ENCODE measurements at places on chromosomes 2 and 18.

- no peak for DNase-seq
Measured at GRCh38 chr2:129112181-129112580, 793.5 kb upstream of the HS6ST1 start.

DNA sequence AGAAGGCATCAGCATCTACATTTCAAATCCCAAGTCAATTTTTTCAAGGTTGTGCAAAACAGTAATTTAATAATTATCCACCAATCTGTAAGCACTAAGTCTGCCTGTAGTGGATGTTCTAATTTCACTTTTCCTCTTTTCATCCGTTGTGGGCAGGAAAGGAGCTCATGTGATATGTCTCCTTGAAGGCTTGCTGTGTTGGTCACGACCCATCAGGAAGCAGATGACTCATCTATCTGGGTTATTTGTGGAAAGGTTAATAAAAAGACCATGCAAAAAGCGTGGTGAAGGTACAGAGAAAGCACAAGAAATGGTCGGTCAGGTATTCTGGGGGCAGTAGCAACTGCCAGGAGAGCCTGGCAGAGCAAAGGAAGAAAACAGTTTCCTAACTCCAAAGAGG, 476.7 kb upstream of the RAB6C start:
- DNase-seq = peak; percentile 42

DNA sequence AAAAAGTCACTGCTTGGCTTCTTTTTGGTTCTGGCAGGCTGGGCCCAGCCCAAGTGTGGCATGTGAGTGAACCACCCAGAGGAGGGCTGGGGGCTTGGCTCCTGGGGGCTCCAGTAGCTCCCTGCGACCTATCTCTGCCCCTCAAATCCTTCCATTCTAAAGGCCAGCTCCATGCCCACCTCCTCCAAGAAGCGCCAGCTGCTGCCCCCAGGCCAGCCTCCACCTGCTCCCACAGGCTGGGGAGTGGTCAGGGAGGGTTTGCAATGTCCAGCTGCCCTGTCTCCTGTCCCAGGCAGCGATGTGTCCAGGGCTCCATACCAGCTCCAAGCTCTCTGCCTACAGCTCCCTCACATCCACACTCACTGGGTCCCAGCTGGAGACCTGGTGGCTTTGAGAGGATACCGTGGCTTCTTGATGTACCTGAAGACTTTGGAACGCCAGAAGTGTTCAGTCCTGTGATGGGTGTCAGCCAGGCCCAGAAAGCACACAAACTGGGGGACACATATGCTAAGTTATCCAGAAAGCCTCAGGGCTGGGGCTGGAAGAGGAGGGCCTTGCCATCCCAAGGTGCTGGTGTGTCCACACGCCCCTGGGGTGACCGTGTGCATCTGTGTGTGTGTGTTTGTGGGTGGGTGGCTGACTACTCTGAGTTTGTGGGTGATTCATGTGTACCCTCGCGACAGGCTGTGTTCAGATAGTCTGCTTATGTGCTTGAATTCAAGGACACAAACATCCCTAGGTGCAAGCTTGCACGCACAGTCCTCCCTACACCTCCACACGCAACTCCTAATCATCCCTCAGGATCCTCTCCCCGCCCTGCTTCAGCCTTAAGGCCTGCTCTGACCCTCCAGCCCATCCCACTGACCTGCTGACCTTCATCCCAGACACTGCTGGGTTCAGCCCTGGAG, 33.4 kb downstream of the ZFP36L2 start:
- DNase-seq = no peak

GRCh38 chr18:78770139-78770822, 209.3 kb upstream of the SALL3 start:
- DNase-seq = no peak

DNA sequence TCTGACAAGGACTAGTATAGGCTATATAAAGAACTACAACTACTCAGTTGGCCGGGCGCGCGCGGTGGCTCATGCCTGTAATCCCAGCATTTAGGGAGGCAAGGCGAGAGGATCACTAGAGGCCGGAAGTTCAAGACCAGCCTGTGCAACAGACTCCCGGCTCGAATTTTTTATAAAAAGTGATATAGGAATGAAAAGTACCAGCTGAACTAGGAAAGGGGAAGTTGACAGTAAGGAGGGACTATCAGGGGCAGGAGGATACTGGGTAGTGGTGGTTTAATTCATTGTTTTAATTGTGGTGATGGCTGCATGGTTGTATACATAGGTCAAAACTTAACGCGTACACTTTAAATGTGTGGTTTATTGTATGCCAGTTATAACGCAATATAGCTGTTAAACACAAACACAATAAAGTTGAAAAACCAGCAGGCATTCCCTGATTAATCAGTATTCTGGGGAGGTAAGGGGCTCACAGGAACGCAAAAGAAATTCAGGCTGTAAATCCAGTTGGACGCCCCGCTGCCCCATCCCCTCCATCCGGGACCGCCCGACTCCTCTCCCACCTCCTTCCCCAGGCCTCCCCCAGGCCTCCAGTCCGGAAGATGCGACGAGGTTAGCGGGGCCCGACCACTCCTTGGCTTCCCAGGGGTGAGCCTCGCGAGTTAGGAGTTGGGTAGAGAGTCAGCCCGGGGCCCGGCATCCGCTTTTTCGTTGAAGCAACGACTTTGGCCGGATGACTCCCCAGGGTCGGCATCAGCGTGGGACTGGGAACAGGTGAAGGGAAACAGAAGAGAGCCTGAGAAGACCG, 746 bp upstream of the POLR1B start:
- DNase-seq = peak; percentile 70

DNA sequence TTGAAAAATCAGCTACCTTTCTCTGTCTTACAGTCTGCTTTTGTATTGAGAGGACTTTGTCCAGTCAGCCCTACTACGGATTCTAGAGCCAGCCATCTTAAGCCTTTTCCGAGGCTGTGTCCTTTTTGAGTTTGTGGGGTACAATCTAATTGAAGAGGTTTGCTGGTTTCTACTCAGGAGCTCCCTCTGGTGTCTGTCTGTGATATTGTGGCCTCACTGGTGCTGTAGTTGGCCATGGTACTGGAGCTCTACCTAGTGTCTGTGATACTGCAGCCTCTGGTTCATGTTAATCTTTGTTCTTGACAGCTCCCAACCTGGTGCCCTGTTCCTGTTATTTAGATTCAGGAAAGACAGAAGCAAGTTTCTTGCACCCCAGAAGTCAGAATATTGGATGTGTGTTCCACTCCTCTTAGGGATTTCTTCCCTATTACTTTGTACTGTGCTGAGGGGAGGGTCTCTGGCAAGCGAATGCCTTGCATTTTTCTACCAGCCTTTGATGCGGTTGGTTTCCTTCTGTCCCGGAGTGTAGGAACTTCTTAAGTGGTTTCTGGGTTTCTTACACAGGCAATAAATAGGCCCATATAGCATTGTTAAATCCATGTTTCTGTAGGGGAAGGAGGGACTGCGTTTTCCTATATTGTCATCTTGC, 78.5 kb downstream of the ACSL3 start:
- peak; percentile 71 for DNase-seq

DNA sequence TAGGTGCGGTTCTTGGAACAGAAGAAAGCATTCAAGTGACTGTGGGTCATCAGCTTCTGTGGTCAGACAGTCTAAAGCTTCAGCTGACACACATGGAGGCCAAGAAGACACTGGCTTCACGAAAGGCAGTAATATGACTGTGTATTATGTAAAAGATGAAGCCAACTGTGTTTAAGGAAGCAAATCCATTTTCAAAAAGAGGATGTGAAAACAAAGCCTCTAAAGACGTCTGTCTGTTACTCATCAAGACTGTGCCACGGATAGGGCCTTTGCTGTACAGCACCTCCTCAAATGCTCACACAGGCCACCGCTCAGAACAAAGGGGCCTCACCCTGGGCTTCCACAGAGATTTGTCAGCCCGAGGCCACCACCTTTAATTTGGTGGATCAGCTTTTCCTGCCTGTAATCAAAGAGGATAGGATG, 21.1 kb upstream of the TMEM163 start:
- no peak for DNase-seq

DNA sequence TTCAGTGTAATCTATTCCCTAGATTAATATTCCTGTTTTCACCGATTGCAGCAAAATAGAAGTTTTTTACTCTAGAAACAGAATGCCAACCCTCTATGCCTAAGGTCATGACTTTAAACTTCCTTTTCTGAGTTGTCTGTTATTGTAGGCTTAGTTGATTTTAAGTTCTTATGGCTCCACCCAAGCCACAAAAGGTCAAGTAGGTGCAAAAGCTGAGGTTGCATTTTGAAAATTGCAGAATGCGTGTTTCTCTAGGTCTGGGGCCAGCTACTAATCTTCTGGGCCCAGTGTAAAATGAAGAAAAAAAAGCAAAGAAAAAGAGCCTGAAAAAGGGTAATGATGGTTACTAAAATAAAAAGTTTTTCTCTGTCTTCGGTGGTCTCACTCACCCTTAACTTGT, 635.7 kb upstream of the FAM98A start:
- no peak for DNase-seq

GRCh38 chr2:119943058-119943457, 69.8 kb upstream of the EPB41L5 start:
- no peak for DNase-seq

DNA sequence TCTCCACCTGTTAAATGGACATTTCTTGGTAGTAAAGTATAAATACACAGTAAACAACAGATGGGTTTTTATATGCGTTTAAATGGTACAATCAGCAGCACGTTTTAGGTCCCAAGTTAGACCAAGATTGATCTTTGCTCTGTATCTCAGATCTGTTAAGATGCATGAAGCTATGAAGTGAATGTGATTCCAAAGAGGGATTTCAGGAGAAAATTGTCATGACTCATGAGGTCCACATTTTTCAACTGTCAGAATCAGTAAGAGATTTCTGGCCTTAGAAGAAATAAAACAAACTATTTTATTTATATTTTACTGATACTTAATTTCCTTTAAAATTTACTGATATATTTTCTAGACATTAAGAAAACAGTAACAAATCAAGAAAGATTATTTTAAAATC, 142.7 kb downstream of the EML6 start:
- peak; percentile 10 for DNase-seq

DNA sequence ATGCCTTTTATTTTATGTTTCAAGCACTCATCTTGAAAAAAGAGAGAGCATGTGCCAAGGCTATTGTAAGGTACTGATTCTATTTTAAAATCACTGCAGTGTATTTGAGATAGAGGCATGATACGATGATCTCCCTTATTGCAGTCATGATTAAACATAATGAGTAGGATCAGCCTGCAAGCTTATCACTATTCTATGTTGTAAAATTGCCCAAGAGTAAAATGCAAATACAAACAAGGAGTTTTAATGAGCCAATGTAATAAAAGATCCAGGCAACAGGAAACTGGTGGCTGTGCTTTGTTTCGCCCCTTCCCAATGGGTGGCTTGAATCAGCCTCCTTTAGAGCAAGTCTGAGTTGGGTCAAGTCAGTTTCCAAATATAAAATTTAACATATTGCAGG, 116.4 kb upstream of the RBMS1 start:
- no peak for DNase-seq

GRCh38 chr2:140504601-140505000, 1626.2 kb downstream of the LRP1B start:
- peak; percentile 50 for DNase-seq

- no peak for DNase-seq
Measured at GRCh38 chr18:42268798-42269197, 313.8 kb downstream of the PIK3C3 start.

- no peak for DNase-seq
Measured at GRCh38 chr18:70362258-70362657, 73.4 kb downstream of the SOCS6 start.

- no peak for DNase-seq
Measured at GRCh38 chr18:29305516-29305915, 1128.6 kb upstream of the CDH2 start.
